ENCODE measurements at places on chromosomes 4 and X.
A peak's percentile ranks its signal among the peaks of the same experiment; 100 is the strongest.

- DNase-seq: no peak
Measured at GRCh38 chr4:7960790-7961655, 21.4 kb upstream of the AFAP1 start.

DNA sequence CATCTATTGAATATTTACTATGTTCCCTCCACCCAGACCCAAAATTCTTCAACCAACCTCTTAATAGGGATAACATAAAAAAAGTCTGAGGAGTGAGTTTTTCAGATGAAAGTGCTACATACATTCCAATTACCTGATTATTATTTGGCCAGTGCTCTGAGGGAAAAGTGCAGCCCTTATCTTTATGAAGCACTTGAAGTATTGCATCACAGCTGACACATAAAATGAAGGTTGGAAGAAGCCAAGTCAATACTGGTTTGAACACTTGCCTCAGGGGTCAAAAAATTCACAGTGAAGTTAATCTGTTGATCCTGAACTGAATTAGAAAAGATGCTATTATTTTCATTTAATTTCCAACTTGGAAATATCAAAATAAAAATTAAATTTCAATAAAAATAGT lies 498.9 kb downstream of the INPP4B start:
- no peak for DNase-seq

- DNase-seq: no peak
Measured at GRCh38 chr4:94581766-94582165, 130.0 kb downstream of the PDLIM5 start.

- peak; percentile 94 for DNase-seq
Measured at GRCh38 chr4:15488658-15489470, 19.2 kb downstream of the CC2D2A start.

DNA sequence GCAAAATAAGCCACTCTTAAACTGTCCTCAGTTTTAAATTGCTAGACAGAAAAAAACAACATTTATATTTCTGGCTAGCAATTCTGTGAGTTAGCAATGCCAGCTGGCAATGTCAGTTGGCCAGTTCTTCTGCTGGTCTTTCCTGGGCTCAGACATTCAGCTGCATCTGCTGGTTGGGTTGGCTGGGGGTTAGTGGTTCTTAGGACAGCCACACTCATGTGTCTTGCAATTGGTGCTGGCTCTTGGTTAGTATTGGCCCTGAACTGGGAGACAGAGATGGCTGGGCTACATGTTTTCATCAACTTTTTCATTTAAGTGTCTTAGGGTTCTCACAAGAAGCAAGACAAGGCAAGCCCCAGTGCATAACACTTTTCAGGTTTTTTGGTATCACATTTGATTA lies 48.0 kb upstream of the PDLIM5 start:
- DNase-seq: no peak

DNA sequence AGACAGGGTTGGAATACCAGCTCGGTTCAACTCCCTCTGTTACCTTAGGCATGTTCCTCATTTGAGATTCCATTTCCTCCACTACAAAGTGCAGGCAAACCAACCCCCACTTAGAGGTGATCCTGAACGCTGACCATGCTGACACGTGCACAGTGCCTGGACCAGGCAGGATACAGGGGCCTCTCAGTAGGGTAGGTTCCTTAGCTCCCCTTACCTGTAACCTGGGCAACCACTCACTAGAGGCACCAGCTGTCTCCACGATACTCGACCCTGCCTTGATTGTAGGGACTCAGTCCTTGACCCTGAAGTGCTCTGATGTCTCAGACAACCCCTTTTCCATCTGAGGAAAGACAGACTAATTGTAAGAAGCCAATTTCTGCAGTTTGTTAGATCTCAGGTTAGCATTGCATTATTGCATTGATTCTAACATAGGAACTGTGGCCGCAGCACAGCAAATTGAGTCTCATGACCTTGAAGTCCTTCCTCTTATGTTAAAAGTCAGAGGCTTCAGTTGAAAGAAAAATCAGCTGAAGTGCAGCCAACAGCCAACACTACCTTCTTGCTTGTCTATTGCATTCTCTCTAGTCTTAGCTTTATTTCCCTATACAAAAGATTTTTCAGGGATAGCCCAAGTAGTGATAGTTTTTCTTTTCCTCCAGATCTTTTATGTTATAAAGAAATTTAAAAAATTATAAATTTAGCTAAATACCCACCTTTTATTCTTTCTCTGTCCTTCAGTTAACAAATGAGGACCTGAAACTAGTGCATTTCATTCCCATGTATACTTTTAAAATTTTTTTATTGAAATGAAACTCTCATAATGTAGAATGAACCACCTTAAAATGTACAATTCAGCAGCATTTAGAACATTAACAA lies 11.2 kb upstream of the C1QTNF7 start:
- DNase-seq: no peak

DNA sequence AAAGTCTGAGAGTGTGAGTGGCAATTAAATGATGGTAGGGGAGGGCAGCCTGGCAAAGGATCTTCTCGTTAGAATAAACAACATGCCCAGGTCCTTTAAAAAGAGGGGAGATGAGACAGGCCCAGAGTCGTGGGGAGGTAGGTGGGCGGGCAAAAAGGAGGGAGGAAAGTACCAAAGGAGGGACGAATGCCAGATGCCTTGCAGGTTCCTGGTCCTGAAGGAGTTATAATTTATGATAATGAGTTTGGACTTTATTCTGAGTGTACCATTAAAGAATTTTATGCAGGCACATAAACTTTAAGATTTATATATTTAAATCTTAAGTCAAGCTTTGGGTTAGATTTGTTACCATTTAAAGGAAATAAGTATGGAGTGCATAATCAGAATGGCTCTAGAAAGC lies 62.3 kb upstream of the SMARCA5 start:
- no peak for DNase-seq

DNA sequence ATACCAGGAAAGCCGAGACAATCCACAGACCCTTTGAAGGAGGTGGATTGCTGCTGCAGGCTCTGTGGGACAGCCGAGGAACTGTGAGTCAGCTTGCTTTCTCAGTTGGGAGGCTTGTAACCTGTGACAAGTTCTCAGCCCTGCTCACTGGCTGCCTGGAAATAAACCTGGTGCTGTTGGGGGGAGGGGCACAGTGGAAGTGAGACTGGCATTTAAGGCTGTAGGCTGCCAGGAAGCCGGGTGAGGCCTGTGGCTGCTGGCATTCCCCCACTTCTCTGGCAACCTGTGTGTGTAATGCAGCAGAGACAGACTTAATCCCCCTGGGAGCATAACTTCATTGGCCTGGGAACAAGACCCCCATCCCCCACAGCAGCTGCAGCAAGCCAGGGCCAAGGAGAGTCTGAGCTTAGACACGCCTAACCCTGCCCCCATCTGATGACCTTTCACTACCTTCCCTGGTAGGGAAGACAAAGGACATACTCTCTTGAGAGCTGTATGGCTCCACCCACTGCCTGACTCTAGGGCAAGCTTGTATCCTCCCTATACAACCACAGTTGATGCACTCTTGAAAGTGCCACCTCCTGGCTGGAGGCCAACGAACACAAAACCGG lies 64.1 kb downstream of the ALPK1 start:
- DNase-seq: no peak

- no peak for DNase-seq
Measured at GRCh38 chr4:88999392-88999930, 57.5 kb downstream of the FAM13A start.

DNA sequence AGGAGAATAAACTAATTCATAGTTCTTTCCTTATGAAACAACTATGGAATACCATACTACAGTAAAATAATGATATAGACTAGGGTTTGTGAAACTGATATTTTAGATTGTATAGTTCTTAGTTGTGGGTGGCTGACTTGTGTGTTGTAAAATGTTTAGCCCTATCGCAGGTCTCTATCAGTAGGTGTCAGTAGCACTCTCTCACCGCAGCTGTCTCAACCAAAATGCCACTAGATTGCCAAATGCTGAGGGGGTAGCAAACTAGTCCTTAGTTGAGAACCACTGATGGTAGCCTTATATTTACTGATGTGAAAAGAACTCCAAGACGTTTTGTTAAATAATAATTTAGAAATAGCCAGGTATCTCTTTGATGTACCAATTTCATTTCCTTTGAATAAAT lies 48.1 kb downstream of the RHOXF2B start:
- DNase-seq: no peak

DNA sequence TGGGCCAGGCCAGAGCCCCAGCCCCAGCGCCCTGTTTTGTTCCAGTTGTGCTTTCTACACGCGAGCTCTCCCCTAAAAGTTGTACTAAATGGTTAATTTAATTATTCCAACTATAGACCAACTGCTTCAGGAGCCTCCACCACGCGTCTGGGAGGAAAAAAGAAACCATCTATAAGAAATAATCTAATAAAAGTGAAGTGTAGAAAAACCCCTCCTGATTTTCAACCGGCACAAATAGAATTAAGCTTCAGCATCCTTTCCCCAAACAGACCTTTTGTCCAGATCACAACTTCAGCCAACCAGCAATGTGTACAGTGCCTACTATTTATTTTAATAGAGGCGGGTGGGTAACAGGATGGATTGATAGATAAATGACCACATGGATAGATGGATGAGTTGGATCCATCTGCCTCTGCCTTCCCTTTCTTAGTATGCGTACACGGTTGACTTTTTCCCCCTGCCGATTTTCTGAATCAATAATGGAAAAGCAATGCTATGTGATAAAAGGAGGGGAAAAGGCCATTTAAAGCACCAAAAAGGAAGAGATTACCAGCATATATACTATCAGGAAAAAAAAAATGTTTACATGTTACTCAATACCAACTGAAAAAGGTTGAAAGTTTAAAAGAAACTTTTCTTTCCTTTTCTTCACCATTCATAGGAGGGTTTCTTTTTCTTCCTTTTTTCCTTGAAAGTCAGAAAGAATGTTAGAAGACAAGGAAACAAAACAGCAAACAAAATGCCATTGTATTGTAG lies 3.7 kb upstream of the PHOX2B start:
- no peak for DNase-seq

GRCh38 chr4:31983246-31983645 lies 1263.1 kb downstream of the PCDH7 start:
- no peak for DNase-seq

GRCh38 chrX:149510386-149510785 lies 5.3 kb upstream of the IDS start:
- no peak for DNase-seq

GRCh38 chr4:8041172-8041571 lies 101.5 kb upstream of the AFAP1 start:
- DNase-seq: no peak

DNA sequence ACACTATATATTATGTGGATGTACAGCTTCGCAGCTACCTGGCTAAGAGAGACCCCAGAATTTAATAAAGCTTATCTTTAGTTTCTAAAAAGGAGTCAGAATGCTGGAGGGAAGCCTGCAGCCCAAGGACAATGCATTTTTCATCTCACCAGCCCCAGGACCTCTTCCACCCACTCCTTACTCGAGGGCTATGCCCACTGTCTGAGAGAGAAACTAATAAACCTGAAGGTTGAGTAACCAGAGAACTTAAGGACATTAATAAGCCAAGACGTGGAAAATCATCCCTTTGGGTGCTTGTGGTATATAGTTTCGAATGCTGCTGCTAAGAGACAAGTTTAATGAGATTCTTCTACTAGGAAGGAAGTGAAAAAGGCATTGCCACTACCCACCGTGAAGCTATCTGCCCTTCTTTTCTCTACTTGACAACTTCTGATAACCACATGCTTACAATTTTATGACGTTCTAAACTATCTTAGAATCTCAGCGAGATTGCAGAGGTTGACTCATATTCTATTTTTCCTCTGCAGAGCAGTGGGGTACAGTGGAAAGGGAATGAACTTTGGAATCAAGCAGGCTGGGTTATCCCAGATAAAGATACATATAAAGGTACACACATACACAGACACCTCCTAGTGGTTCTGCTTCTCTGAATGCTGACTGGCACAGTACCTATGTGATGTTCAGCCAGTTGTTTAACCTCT lies 3.3 kb downstream of the RELL1 start:
- DNase-seq: no peak

DNA sequence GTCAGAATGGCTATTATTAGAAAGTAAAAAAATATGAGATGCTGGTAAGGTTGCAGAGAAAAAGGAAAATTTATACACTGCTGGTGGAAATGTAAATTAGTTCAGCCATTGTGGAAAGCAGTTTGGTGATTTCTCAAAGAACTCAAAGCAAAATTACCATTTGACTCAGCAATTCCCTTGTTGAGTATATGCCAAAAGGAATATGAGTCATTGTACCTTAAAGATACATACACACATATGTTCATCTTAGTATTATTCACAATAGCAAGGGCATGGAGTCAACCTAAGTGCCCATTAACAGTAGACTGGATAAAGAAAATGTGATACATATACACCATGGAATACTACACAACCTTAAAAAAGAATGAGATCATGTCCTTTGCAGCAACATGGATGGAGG lies 148.2 kb downstream of the COMMD8 start:
- DNase-seq: no peak

GRCh38 chr4:129899849-129900248 lies 803.9 kb downstream of the C4orf33 start:
- DNase-seq: no peak

- DNase-seq: no peak
Measured at GRCh38 chr4:48247878-48248558, 21.6 kb downstream of the TEC start.

DNA sequence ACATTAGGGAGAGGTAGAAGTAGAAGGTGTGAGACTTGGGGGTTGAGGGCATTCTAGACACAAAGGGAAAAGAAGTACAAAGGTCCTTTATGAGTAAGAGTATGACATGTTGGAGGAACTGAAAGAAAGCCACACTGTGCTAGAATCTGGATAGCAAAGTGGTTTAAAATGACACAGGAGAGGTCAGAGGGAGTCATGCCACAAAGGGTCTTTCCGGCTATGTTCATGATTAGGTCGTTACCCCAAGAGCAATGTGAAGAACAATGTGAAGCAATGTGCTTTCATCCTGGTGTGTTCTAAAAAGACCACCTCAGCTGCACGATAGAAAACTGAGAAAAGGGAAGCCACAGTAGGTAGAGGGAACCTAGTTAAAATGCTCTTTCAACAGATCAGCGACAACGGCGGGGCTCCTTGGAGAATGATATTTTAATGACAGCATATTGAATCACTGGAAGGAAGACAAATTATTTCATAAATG lies 29.2 kb downstream of the SMIM14 start:
- no peak for DNase-seq

DNA sequence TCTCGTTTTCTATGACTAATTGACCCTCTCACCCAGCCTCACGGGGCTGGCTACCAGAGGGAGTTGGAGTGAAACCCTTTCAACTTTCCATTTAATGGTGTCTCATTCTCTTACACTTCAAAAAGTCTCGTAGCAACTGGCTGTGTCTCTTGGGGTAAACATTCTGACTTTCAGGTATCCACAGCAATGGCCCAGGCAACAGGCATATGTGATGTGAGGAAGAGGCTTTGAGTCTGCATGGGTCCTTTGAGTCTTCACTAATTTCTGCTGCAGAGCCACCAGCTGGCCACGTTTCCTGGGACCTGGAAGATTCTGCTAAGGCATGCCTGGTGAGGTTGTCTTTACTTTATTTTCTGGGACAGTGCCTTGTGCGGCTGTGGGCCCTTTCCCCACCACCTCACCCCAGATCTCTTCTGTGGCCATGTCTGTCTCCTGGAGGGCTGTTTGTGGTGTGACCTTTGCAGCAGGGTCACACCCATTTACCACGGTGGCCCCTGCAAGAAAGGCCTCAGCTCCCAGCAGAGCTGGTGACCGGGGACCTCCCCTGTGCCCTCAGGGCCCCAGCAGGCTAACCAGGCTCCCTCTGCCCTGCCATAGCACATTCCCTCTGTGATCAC lies 112.5 kb upstream of the FRG1 start:
- DNase-seq: no peak

GRCh38 chrX:42823443-42823842 lies 45.5 kb upstream of the PPP1R2C start:
- DNase-seq: no peak

Measured in AG09319 (cell line).